ENCODE measurements at places on chromosomes 2 and 18. TPM values are rescaled to one million over a fixed set of nuclear protein-coding genes. Genes with fewer than 3 reads are reported as not detected.

The LINC00305 gene
- not detected for total RNA-seq

The ASTL gene
- total RNA-seq: 7.9 TPM

The USP34 gene
- total RNA-seq: 148 TPM

The SPHKAP gene
- total RNA-seq: not detected

The HOXD3 gene
- total RNA-seq: not detected

DNA sequence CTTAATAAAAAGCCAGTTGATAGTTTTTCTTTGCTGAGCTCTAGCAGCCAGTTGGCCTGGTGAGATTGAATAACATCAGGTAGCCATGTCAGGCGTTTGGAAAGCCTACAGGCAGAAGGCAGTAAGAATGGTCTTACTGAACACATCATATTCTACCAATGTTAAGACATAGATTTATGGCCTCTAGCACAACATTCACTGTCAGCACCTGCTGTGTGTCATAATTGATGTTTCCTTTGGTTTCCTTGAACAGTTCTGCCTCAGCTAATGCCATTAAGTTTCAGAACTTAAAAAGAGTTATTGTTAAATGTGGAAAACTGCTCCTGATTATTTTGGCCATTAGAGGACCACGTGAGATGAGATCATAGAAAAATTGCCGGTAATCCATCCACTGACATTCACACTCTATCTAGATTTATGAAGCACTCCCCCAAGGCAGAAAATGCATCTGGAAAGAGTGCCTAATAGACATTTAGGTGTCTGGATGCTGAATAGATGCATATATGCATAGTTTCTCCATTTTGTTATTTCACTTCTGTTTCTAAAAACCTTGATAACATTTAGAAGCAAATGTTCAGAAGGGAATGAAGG is 434.7 kb downstream of the PTPRM start:
- DNase-seq: no peak
- H3K27me3 ChIP-seq: no peaks in the 10 kb centered on the region
- no peaks in the 10 kb centered on the region for H3K4me1 ChIP-seq

- H3K4me1 ChIP-seq: peaks cover 16% of the 10 kb centered on the region
- DNase-seq: no peak
- H3K4me3 ChIP-seq: no peak overlapping the region
- no peak overlapping the region for H3K27ac ChIP-seq
Observed at GRCh38 chr2:20430035-20430434, 16.8 kb upstream of the RHOB start.

- H3K4me3 ChIP-seq: no peak overlapping the region
- H3K4me1 ChIP-seq: peaks cover 23% of the 10 kb centered on the region
- H3K36me3 ChIP-seq: peaks cover 3% of the 10 kb centered on the region
- DNase-seq: no peak
- H3K27me3 ChIP-seq: peaks cover 12% of the 10 kb centered on the region
Observed at GRCh38 chr2:235679471-235679870, 185.6 kb downstream of the AGAP1 start.

DNA sequence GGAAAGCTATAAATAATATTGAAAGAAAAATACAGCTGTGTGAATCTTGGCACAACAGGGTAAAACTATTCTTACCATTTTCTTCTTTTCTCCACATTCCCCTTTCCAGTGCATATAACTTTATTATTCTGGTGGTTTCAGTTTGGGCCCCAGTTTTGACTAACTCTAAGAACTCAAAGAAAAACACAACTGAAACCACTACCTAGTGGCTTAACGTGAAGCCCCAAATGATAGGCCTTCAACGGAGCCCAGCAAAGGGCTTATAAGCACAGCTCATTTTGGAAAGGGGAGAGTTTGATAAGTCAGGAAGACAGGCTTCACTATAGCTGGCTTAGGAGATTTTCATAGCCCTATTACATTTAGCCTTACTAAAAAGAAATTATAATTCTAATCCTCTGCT is 62.4 kb downstream of the PPP1R1C start:
- H3K27ac ChIP-seq: no peak overlapping the region
- H3K4me3 ChIP-seq: no peak overlapping the region
- no peaks in the 10 kb centered on the region for H3K36me3 ChIP-seq
- H3K4me1 ChIP-seq: no peaks in the 10 kb centered on the region
- peaks cover 7% of the 10 kb centered on the region for H3K27me3 ChIP-seq
- DNase-seq: no peak

GRCh38 chr2:230140667-230141066 is 71.9 kb upstream of the SLC16A14 start:
- no peak overlapping the region for H3K27ac ChIP-seq
- H3K4me1 ChIP-seq: no peaks in the 10 kb centered on the region
- peaks cover 12% of the 10 kb centered on the region for H3K27me3 ChIP-seq
- DNase-seq: no peak

All from T-helper 17 cell (primary cell).